ENCODE measurements at places on chromosomes 2 and 18.

DNA sequence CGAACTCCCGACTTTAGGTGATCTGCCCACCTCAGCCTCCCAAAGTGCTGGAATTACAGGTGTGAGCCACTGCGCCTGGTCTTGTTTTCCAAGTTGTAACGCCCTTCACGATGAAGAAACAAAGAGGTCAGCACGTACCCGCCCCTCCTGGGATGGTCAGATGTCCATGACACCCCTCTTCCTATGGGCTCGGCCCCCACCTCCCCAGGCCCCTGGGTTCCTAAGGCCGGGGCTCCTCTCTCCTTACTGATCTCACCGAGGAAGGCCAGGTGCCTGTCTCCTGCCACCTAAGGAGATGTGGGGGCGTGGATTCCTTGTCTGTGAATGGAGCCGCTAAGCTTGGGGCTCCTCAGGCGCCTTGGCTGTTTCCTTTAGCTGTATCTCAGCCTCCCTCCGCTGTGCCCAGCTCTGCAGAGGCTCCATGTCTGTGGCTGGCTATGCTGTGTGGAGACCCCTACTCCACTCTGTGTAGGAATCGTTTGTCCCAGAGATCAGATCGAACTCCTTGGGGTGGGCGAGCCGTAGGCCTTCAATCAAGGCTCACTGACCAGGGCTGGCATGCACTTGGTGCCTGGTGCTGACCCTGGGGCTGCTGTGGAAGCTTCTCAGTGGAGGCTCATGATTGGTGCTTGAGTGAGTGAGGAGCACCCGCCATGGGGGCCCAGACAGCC, 8.8 kb downstream of the COLEC11 start:
- no peak for DNase-seq

GRCh38 chr2:85247610-85248009, 80.2 kb downstream of the TGOLN2 start:
- no peak for DNase-seq

DNA sequence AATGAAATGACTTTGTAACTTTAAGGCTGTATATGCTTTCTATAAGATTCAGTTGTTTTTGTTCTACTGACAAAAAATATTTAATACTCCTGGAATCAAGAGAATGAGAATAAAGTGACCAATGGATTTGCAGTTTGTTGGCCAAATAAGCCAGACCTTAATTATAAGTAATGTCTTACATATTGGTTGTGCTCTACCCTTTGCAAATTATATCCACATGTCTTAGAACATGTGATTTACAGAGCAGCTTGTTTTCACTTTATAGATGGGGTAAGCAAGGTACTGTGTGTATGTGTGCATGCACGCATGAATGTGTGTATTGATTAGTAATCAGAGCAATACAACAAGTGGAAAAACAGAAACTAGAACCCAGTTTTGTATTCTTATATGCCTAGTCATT, 59.1 kb downstream of the RMDN2 start:
- DNase-seq, result no peak

DNA sequence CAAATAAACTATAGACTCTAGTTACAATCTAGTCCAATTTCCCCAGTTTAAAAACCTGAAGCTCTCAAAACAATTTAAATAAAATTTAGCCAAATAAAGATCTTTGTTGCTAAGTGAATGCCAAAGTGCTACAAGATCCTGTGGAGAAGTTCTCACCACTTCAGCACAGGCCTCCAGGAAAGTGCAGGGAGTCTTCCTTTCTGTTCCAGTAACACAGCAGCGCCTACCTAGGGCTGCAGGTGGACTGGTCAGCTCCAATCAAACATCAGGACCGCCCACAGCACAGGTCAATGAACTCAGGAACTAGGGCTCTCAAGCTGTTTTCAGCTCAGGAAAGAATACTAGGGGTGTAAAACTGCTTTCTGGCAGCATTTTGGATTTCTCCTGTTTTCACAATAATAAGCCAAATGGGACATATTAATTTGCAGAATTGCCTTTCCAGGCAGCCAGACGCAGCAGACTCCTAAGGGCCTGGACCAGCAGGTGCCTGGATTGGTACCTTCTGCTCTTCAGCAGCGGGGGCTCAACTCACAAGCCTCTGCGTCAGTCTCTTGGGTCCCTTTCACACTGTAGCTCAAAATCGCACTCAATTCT, 1.5 kb downstream of the FAM110C start:
- no peak for DNase-seq

- no peak for DNase-seq
Observed at GRCh38 chr2:15223887-15224286, 337.2 kb downstream of the NBAS start.

DNA sequence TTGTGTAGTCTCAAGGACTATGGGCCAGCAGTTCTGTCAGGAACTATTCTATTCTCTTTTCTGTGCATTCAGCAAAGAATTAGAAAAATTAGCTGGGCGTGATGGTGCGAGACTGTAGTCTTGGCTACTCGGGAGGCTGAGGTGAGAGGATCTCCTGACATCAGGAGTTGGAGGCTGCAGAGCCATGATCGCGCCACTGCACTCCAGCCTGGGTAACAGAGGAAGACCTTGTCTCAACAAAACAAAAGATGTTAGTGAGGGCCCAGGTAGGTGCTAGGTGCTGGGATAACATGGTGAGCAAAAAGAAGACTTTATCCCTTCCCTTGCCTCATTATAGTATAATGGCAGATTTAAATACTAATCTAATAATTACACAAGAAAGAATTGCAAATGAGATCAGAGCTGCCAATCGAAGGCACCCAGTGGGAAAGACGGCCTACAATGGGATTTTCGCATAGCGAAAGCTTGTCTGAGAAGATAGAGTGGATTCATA, 447 bp upstream of the MRPL19 start:
- no peak for DNase-seq

- DNase-seq, result no peak
Observed at GRCh38 chr2:207334301-207334623, 168.5 kb upstream of the KLF7 start.

- DNase-seq, result no peak
Observed at GRCh38 chr2:150350500-150350899, 137.0 kb downstream of the RND3 start.

DNA sequence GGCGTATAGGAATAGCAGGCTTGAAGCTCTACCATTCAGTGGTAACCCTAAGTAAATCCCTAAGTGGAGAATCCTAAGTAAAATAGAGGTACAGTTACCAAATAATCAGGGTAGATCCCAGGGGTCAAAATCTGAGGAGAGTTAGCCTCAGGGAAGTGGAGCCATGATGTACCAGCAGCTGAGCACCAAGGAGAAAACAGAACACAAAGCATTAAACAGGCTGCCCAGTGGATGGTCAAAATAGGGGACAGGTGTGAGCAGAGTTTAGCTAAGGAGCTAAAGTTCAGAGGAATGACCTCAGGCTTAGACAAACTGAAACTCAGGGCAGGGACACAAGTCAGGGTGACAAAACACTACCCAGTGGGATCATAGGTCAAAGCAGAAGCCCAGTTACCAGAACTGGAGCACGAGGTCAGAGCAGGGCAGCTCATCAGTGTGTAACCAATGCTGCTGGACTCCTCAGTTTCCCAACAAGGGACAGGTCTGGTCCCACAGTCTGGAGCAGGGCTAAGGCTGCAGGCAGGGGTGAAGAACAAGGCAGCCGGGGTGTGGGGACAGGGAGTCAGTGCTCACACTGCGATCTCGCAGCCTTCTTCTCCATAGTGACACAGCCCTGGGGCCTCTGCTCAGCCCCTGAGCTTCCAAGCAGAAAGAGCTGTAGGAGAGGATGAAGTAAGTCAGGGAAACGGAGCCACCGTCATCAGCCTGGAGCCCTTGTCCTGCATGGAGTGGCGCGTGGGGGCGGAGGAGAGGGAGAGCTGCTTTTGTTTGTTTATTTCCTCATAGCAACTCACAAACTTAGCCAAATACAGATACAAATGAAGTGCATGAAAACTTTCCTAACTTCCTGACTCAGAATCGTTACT, 264.0 kb downstream of the MREG start:
- no peak for DNase-seq

GRCh38 chr2:22893761-22894517, 491.0 kb upstream of the KLHL29 start:
- no peak for DNase-seq

- DNase-seq, result no peak
Observed at GRCh38 chr18:78582181-78582709, 397.4 kb upstream of the SALL3 start.

GRCh38 chr2:52960881-52961280, 806.7 kb upstream of the CHAC2 start:
- DNase-seq, result no peak

GRCh38 chr2:237488295-237488694, 1.2 kb downstream of the MLPH start:
- DNase-seq, result no peak

- DNase-seq, result no peak
Observed at GRCh38 chr2:182763311-182763912, 47.4 kb downstream of the DNAJC10 start.

- no peak for DNase-seq
Observed at GRCh38 chr18:58080451-58080850, 36.4 kb downstream of the NEDD4L start.

GRCh38 chr2:71592181-71592711, 138.9 kb downstream of the DYSF start:
- no peak for DNase-seq

DNA sequence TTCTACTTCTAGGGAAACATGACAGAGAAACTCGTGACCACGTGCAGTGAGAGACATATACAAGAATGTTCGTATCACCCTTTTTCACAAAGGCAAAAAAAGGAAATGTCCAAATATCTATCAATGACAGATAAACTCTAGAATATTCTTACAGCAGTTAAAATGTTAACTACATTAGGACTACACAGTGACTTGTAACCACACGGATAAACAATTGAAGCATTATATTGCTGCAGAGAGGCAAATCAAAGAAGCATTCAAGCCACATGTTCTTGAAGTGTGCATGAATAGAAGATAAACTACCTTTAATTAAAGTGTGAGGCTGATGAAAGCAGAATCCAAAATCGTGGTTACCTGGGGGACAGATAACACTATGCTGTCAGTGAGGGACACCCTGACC, 935.3 kb upstream of the KLHL29 start:
- no peak for DNase-seq

DNA sequence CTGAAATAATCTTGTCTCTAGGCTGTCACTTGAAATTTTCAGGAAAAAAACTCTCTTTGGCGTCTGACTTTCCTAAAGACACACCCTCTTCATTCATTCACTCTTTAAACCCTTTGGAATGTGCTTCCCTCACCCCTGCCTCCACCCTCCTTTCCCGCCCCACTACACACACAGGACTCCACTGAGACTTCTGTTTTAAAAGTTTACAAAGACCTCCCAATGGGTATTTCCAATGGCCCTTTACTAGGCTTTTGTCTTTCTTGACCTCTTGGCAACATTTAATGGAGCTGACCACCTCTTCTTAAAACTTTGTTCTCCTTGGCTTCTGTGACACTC, 96.1 kb downstream of the RBMS1 start:
- DNase-seq, result no peak

GRCh38 chr2:69977906-69978482, 16.6 kb upstream of the ASPRV1 start:
- no peak for DNase-seq

- DNase-seq, result no peak
Observed at GRCh38 chr18:47898696-47899095, 31.8 kb downstream of the SMAD2 start.

GRCh38 chr2:165440367-165440766, 29.1 kb upstream of the CSRNP3 start:
- DNase-seq, result peak; percentile 7

- no peak for DNase-seq
Observed at GRCh38 chr2:205590759-205591158, 91.5 kb upstream of the NRP2 start.

- DNase-seq, result no peak
Observed at GRCh38 chr18:55314615-55315237, 273.3 kb downstream of the TCF4 start.

- DNase-seq, result no peak
Observed at GRCh38 chr2:7593360-7593759, 676.1 kb downstream of the RNF144A start.

DNA sequence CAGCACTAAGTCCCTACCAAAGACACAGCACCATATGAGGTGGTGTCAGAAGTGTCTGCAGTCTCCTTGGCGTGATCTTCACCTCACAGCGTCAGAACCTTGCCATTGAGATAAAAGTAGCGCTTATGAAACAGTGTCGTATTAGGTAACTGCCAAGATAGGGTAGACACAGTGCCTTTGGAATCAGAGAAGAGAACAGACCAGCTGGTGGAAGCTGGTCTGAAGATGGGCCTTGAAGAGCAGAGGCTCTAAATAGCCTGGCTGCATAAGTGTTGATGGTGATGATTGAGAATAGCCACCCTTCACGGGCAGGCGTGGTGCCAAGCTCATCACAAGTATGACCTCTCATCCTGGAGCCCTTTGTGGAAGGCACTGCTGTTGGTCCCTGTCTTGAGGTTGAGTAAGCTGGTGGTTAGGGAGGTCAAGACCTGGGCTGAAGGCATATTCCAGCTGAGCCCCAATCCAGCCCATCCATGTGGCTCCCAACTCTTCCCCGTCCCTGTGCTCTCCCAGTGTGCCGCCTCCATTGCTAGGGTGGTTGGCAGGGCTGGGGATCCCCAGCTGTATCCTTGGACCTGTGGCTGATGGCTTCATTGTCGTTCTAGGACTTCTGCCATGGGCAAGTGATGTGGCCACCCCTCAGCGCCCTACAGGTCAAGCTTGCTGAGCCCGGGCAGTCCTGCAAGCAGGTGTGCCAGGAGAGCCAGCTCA, 187.4 kb downstream of the MGAT5 start:
- DNase-seq, result no peak

DNA sequence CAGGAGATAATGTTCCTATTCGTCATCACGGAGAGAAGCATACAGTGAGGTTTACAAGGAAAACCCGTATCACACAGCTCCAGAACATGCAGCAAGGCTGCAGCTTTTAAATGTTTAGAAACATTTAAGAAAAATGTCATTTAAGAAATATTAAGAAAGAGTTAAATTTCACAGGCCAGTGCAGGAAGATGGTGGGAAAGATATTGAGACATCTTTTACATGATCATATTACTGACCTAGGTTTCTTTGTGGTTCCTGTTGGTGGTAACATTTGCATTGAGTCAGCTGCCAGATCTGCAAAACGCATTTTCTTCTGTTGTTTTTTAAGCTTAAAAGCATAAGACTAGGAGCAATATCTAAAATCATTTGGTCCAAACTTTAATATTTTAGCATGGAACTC, 44.9 kb downstream of the CPO start:
- DNase-seq, result no peak

DNA sequence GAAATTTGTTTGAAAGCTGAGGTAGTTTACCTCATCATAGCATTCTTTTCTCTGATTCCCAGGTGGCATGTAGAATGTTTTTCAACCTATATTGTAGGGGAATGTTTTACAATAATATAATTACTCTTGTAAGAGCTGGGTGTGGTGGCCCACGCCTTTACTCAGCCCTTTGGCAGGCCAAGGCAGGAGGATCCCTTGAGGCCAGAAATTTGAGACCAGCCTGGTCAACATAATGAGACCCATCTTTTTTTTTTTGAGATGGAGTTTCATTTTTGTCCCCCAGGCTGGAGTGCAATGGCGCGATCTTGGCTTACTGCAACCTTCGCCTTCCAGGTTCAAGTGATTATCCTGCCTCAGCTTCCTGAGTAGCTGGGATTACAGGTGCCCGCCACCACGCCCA, 3.6 kb downstream of the USP39 start:
- no peak for DNase-seq

GRCh38 chr2:43041661-43042360, 184.6 kb downstream of the ZFP36L2 start:
- no peak for DNase-seq
